ENCODE measurements at places on chromosomes 1 and 21. TPM values are rescaled to one million over a fixed set of nuclear protein-coding genes. Genes with fewer than 3 reads are reported as not detected.

DNA sequence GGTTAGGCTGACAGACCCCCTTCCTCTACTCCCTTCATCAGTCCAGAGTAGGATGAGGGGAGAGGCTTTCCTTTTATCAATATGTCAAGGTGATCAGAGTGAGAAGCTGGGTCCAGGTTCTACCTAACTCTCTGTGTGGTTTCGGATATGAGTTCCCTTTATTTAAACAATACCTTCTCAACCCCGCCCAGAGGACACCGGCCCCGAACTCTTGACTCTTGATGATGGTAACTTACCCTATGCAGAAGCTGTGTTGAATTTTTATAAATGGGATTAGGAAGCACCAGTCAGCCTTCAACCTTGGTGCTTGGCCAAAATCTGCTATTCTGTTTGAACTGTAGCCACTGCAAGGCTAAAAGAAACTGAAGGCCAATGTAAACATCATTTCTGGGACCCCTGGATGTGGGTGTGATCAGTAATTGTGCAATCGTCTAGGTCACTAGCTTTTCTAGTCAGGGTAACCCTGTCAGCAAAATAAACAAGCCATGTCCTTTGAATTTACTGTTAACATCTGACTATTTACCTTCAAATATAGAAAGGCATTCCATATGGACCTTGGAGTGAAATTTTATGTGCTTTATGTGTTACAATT, 398.3 kb downstream of the SEC16B start:
- no peak for DNase-seq

DNA sequence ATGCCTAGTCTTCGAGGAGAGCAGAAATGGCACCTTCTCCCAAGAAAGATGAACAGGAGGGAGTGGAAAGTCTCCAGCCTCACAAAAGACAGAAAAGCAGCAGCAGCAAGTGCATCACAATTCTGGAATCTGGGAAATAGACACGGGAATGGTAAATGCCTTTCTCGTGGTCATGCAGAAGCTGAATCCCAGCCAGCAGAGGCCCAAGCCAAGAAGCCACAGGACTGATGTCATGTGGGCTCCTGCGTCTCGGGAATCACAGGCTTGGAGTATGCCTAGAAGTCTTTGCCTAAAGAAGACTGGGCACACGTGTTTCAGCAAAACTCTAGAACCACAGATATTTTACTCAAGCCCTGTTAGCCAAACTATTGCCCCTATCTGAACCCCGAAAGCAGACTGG, 260.3 kb upstream of the PLD5 start:
- no peak for DNase-seq

GRCh38 chr1:7070389-7071029, 285.3 kb downstream of the CAMTA1 start:
- peak; percentile 54 for DNase-seq

- no peak for DNase-seq
Measured at GRCh38 chr1:67408148-67408547, 22.1 kb downstream of the SERBP1 start.

The C8B gene
- total RNA-seq = not detected

The ACTN2 gene
- total RNA-seq = 0.25 TPM

All from NCI-H460 (cell line).